ENCODE measurements at places on chromosomes 2 and 18. TPM values are rescaled to one million over a fixed set of nuclear protein-coding genes. Genes with fewer than 3 reads are reported as not detected.

GRCh38 chr2:127149384-127149783, 42.4 kb upstream of the BIN1 start:
- DNase-seq = peak; percentile 91

GRCh38 chr2:24272161-24272802, 88.1 kb downstream of the ITSN2 start:
- DNase-seq = no peak

GLI2 gene
- 0.01 TPM for polyA plus RNA-seq

CNDP1 gene
- not detected for polyA plus RNA-seq

Measured in mammary epithelial cell (primary cell).